ENCODE measurements at places on chromosomes 6 and 20.

GRCh38 chr20:31708736-31709534, 13.7 kb downstream of the BCL2L1 start:
- DNase-seq, result no peak

DNA sequence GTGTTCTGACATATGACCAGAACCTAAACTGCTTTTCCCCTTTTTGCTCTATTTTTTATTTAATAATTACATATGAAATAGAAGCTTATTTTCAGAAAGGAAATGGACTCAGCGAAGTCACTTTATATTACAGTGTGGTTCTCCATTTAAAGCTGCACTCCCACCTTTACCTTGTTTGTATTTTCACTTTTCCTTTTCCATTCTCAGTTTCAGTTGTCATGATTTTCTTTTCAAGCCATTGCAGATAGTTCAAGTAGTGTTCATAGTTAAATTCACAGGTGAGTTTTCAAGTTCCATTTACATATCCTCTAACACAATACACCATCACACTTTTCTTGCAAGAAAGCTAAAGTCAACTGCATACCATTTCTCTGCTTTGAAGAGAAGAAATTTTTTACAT, 400.2 kb downstream of the HACE1 start:
- no peak for DNase-seq

DNA sequence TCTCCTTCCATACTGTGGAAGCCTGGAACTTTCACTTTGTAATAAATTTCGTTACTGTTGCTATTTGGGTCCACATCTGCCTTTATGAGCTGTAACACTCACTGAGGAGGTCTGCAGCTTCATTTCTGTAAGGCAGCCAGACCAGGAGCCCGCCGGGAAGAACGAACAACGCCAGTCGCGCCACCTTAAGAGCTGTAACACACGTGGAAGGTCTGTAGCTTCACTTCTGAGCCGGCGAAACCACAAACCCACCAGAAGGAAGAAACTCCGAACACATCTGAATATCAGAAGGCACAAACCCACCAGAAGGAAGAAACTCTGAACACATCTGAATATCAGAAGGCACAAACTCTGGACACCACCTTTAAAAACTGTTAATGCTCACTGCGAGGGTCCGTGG, 589.9 kb upstream of the SLC35B3 start:
- no peak for DNase-seq

DNA sequence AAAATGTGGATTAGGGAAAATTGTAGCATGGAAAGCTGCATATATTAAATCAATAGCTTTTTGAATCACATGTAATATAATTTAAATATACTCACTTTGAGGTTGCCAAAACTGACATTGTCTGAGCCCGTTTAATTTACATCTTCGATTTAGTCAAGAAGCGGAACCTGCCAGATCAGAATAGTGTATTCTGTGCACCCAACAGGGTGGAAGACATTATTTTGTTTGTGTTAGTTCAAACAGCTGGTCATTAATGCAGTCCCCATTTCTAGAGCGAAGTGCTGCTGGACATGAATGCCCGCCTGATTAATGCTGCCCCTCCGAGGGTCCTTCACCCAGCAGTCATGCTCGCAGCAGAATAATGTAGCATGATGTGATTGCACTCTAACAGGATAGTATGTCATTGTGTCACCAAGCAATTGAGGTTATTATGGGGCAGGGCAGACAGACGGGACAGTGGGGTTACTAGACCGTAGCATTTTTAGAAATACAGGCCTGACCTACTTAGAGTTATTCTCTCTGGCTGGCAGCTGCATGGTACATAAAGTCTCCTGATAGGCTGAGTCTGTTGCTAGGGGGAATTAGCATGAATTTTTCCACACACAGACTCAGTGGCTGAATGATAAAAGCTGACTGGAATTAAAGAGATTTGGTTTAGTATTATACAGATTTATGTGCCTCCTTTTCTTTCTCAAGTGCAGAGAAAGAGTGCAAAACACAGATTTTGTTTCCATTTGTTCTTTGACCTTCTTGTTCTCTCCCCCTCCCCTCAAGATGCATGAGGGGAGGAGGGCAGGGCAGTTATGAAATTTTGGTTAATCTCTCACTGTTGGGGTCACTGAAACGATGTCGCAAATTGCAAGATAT, 147.1 kb downstream of the PRL start:
- DNase-seq, result no peak

DNA sequence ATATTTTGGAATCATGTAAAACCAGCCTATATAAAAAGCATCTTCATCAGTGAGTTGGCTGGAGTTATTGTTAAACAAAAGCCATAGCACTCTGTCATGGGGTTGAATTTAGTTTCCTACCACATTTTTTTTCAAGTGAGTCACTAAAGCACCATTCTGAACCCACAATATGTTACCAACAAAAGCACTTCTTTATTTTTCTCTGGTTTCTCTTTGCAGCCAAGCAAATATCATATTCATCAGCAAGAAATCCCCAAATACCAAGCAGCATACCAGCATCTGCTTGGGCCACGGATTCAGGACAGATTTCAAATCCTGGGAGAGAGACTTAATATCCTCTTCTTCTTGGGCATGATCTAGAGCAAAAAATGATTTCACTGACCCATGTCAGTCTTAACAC, 441.4 kb downstream of the BCKDHB start:
- DNase-seq, result no peak

DNA sequence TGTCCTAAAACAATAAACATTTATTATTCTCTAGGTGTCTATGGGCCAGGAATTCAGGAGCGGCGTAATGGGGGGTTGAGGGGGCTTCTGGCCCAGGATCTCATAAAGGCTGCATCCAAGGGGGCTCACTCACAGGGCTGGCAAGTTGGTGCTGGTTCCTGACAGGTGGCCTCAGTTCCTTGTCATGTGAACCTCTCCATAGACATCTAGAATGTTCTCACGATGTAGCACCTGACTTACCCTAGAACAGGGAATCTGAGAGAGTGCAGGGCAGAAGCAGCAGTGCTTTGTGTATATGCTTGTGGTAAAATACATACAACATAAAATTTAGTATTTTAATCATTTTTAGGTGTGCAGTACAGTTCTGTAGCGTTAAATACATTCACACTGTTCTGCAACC, 57.1 kb downstream of the PHF20 start:
- no peak for DNase-seq

DNA sequence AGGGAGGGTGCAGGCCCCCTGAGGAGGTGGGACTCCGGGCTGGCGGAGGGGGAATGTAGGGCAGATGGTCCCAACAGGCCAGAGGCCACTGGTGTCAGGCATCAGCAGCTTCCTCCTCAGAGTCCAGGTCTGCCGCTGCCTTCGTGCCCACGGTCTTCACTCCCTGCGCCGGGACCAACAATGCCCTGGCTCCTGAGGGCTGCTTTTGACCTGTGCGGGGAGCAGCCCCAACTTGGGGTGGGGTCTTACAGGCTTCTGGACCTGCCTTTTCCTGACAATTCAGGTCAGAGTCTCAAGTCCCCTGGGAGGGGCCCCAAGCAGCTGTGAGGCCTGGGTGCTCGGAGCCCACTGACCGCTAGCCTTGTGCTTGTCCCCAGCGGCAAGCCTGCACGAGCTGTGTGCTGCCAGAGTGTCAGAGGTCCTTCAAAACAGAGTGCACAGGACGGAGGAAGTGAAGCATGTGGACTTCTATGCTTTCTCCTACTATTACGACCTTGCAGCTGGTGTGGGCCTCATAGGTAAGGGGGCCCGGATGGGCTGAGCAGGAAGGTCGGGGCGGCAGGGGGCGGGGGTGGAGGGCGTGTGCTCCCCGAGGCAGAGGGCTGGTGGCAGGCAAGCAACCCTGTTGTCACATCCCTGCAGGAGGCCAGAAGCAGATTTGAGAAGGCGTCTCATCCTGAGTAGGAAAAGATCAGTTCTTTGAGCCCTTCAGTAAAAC, 25.3 kb upstream of the PYGB start:
- DNase-seq, result no peak

DNA sequence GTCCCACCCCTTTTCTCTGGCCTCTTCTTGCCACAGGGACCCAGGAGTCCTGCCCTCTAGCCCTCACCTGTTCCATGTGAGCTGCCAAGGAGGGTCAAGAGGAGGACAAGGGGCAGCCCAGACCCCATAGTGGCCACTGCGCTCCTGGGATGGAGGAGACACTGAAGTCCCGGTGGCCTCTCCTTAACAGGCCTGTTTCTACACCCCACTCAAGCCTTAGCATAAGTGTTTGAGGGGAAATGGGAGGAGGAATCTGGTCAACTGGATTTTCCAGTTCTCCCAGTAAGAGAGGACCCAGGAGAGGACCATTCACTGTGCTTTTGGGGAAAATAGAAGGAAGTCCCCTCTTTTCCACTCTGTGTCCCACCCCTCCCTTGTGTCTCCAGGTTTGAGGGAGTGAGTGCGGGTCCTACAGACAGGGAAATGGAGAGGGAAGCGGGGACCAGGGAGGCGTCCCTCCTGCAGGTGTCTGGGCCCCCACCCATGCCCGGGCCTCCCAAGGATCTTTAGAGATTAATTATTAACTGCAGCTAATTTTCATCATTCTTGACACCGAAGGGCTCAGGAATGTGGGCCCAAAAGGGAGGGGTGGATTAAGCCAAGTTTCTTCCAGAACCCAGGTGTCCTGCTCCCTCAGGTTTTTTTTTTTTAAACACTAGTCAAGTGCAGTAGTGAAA, at the start of gene SFTA2:
SFTA2 (minus strand) TSS at position 202 of the 677 bp plus-strand sequence; CDS start at position 128, 74 bp downstream.
- no peak for DNase-seq

- no peak for DNase-seq
These were observed 207.0 kb downstream of the CDC5L start for GRCh38 chr6:44594481-44594880.

DNA sequence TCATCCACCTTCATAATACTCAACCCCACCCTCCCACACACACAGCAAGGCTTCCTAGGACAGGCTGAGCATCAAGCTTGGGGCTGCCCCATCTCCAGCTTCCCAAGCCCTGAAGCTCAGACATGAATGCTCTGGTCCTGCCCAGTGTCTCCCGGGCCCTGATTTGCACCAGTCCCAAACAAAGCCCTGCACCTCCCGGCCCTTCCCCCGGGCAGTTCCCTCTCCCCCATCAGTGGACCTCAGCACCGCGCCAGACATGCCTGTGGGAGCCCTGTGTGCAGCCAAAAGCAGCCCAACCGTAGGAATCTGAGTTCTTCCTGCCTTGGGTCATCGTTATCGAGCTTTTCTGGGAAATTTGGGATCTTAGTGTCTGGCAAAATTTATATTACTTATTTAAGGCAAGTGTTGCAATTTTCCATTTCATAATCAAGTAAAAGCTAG, 63.5 kb downstream of the THBS2 start:
- peak; percentile 73 for DNase-seq

GRCh38 chr6:121755485-121755884, 320.0 kb downstream of the GJA1 start:
- no peak for DNase-seq

DNA sequence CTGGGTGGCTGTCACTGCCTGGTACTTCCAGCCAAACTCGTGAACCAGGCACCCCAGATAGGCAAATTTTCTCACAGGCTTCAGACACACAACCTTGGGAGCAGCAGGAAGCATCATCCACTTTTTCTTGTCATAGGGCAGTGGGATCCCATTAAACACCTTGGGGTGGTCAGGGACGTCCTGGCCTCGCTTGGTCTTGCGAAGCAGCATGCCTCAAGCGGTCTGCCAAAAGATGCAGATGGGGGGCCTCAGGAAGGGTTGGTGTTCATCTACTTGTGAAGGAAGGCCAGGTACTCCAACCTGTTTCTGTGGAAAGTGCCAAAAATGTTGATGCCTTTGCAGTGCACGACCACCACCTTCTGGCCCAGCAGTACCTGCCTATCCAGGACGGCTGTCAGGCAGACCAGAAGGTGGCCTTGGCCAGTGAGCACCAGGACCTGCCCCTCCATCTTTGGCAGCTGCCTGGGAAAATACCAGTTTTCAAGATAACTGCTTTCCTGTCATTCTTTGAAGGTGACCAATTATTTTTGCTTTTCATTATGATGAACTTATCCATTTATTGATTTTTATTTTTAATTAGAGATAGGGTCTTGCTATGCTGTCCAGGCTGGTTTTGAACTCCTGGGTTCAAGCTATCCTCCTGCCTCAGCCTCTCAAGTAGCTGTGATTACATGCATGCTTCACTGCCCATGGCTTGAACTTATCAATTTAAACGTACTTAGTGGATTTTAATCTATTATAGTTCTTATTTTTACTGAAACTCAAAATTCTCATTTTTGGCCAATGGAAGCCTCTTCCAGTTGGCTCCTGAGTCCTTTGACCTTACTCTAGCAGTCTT, 80.1 kb downstream of the MAN1A1 start:
- no peak for DNase-seq

DNA sequence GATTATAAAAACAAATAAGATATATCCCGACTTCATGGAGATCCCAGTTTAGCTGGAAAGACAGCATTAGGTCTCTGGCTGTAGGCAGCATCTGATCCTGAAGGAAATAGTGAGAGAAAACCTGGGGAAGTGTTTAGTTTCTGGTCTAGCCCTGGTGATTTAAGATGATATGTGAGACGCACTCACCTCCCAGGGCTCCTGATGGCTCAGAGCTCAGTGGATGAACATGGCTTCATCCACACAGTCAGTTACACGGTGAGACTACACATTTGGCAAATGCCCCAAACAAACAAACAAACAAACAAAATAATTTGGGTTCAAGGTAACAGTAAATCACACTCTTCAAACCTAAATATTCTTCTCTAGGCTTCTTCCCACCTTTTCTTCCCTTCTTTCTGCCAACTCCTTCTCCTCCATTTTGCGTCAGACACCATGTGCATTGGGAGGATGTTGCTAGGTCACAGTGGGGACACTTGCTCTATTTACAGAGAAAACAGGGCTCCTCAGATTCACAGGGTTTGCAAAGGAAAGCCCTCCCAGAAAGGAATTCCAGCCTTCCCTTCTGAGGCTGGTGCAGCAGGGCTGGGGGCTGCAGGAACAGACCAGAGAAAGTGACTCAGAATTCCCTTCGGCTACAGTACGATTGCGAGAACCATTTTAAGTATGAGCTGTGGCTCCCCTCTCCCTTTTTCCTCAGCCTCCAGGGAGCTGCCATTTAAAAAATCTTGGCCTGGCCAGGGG, 59.6 kb upstream of the SALL4 start:
- DNase-seq, result no peak

DNA sequence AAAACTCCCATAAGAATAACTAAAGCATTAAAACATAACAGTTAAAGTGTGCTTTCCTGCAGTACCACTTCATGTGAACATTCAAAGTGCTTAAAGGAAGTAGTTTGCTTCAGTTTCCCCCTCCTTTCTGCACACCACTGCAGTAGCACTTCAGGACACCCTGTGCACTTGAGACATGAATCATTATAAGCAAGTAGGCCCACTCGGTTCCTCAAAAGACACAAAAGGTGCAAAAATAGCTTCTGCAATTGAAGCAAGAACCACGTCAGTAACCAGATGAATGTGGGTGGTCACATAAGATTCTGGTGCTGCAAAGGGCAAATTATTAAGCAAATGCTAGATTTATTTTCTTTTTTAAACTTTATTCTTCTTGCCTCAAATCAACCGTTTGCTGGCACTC, 160.6 kb downstream of the HIVEP2 start:
- no peak for DNase-seq

GRCh38 chr6:33845031-33845745, 41.4 kb upstream of the MLN start:
- no peak for DNase-seq

GRCh38 chr6:32937230-32937633, 3.6 kb downstream of the HLA-DMB start:
- DNase-seq, result no peak
